Neural progenitor cell (in vitro differentiated cells): ENCODE measurements at places on chromosomes 16 and 17. TPM values are rescaled to one million over a fixed set of nuclear protein-coding genes. Genes with fewer than 3 reads are reported as not detected.

The TBL3 gene
- 30.7 and 47.6 TPM in 2 replicates for total RNA-seq

The CLDN6 gene
- total RNA-seq, result 31.6 and 60.0 TPM in 2 replicates

The HOXB8 gene
- not detected in 2 replicates for total RNA-seq

The OR2C1 gene
- total RNA-seq, result not detected in 2 replicates

DNA sequence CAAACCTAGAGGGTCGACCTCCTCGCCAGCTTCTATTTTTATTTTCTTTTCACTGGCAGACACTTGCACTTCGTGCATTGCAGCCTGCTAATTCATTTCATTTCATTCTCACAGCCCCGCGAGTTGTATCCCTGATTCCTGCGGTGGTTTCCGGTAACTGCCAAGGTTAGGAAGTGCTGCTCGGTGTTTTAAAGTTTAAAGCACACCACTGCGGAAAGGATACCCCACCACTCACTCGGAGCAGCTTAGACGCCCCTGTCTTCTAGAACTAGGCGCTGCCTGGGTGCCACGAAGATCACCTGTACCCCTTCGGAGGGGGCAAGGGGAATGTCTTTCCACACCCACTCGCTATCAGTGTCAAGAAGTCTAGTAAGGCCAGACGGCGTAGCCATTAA lies 509 bp downstream of the CNEP1R1 start:
- H3K4me1 ChIP-seq, result peaks cover 20% of the 10 kb centered on the region
- no peaks in the 10 kb centered on the region for H3K27me3 ChIP-seq
- no peak for DNase-seq
- peaks cover 14% of the 10 kb centered on the region for H3K36me3 ChIP-seq
- no peak overlapping the region for H3K27ac ChIP-seq

DNA sequence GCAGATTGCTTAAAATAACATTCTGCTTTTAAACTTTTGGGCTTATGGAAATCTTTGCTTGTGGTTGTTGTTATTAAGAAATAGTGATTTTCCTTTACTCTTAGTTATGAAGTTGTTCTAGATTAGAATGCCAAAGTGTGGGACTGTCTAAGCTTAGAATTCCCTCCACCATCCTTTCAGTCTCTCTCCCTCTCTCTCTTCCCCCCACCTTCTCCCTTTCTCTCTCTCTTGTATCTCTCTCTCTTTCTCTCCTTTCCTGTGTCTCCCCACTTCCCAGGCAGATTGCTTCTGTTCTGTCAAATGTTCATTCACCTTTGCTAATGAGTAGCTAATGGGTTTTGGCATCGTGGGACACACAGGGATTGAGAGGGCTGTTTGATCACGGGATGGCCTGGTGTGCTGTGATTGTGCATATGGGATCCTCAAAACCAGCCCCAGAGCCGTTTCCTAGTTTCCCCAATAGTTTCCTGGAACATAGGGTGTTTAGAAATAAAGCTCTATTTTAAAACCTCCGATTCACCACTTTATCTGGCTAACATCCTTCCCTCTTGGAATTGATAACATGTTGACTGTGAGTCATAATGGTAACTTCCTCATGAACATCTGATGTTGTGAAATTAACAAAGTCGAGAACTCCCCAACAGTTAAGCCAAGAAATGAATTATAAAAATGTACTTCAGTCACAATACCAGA lies 502.6 kb downstream of the TMEM114 start:
- H3K27ac ChIP-seq, result no peak overlapping the region
- no peaks in the 10 kb centered on the region for H3K36me3 ChIP-seq
- H3K4me1 ChIP-seq, result no peaks in the 10 kb centered on the region
- H3K27me3 ChIP-seq, result no peaks in the 10 kb centered on the region

- H3K36me3 ChIP-seq, result no peaks in the 10 kb centered on the region
- DNase-seq, result no peak
- H3K4me3 ChIP-seq, result no peak overlapping the region
- no peaks in the 10 kb centered on the region for H3K27me3 ChIP-seq
- no peaks in the 10 kb centered on the region for H3K4me1 ChIP-seq
These were observed 72.8 kb upstream of the MED9 start for GRCh38 chr17:17403899-17404576.

DNA sequence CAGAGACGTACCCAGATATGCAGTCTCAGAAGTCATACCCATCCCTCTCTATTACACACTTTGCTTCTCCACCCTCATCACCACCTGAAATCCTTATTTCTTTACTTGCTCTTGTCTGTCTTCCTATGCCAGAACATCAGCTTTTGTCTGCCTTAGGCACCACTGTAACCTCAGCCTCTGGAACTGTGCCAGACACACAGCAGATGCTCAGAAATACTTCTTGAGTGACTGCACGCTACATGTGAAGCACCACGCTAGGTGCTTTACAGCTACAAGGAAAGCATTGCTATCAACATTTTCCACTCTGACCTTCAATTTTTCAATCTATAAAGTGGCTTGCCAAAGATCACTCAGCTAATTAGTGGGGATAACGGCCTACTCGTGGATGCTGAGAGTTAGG lies 226.8 kb downstream of the CHD9NB start:
- H3K27ac ChIP-seq, result no peak overlapping the region
- H3K4me1 ChIP-seq, result peaks cover 8% of the 10 kb centered on the region
- no peaks in the 10 kb centered on the region for H3K36me3 ChIP-seq
- H3K4me3 ChIP-seq, result no peak overlapping the region
- H3K27me3 ChIP-seq, result no peaks in the 10 kb centered on the region

DNA sequence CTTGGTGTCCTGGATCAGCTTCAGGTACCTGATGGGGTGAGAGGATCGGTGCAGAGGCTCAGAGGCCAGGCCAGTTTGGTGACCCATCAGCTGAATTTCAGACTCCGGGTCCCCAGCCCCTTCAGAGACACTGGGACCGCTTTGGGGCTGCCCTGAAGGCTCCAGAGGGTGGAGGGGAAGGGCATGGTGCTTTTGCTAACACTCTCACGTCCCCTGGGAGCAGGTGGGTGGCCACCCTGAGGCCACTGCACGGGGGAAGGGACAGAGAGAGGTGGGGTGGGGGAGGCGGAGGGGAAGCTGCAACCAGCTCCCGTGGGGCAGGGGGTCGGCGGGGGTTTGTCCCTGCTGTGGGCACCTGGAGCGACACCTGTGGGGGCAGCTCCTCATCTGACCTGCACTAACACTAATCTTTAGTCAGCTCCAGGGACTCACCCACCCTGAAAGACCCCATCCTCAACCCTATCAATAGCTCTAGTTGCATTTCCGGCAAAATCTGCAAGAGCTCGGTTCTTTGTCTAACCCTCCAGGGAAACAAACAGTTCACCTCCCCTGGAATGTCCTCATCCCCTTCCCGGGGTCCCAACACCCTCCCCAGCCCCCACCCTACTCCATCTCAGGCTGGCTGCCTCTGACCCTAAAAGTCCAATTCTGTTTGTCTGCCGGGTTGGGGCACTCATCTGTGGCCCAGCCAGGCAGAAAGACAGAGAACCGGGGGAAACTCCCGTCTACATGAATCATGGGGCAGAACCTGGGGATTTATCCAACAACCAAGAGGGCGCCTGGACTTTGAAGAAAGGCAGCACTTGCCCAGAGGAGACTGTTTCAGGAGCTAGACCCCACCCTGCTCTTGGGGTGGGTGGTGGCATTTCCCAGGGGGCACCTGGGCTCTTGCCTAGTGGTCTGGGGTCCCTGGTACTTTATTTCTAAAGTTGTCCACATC lies 91.9 kb upstream of the CBX4 start:
- peak; percentile 46 for DNase-seq
- H3K36me3 ChIP-seq, result no peaks in the 10 kb centered on the region
- peaks cover 16% of the 10 kb centered on the region for H3K4me1 ChIP-seq
- no peak overlapping the region for H3K27ac ChIP-seq
- peaks cover 60% of the 10 kb centered on the region for H3K27me3 ChIP-seq

GRCh38 chr17:61349350-61349749 lies 50.3 kb upstream of the TBX2 start:
- DNase-seq, result no peak
- H3K27ac ChIP-seq, result no peak overlapping the region
- H3K4me3 ChIP-seq, result no peak overlapping the region
- H3K36me3 ChIP-seq, result no peaks in the 10 kb centered on the region

DNA sequence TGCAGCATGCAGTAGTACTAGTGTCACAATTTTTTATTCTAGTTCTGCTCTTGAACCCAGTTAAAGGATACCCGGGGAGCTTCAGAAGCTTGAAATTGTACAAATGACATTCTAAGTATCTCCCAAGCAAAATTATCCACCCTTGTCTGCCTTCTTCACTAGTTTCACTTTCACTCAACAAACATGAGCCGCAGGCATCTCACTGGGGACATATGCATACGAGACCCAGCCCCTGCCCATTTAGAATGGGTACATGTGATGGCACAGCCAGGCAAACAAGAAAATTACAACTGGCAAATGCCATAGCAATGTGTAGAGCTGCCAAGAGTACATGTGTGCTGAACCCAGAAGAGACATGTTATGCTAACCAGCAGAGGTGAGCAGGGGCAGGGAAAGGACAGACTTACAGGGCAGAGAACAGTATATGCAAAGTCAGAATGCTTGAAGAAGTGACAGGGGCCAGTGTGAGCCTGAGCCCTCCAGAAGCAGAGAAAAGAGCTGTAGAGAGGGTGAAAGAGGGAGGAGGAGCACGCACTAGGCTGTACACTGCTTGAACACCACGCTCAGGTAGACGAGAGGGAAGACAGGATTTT lies 8.3 kb downstream of the GINS2 start:
- no peaks in the 10 kb centered on the region for H3K36me3 ChIP-seq
- peaks cover 5% of the 10 kb centered on the region for H3K4me1 ChIP-seq
- no peak overlapping the region for H3K4me3 ChIP-seq
- no peak overlapping the region for H3K27ac ChIP-seq

DNA sequence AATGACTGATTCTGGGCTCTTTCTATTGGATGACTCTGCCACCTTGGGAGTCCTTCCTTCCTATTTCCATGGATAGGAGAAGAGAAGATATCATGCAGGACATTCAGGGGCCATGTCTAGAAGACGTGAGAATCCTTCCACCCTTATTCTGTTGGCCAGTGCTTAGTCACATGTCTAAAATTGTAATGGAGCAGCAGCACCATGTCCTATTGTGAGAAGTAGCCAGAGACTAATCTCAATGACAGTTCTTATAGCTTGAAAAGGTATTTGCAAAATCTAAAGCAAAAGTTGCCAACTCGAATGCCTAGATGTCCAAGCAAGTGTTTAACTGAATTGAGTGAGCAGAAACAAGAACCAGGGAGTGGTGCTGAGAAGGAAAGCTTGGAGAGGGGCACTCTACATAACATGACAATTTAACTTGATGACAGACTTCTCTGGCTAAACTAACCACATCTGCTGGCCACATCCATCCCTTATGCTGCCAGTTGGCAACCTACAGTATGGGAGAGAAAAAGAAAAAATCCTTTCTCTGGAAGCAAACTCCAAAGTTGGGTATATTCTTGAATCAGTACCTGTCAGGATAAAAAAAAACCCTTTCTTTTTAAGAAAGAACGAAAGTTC lies 225.7 kb downstream of the CDH13 start:
- no peak overlapping the region for H3K4me3 ChIP-seq
- H3K27ac ChIP-seq, result no peak overlapping the region
- no peaks in the 10 kb centered on the region for H3K27me3 ChIP-seq
- no peaks in the 10 kb centered on the region for H3K36me3 ChIP-seq
- H3K4me1 ChIP-seq, result no peaks in the 10 kb centered on the region

- peaks cover 31% of the 10 kb centered on the region for H3K4me1 ChIP-seq
- no peak overlapping the region for H3K27ac ChIP-seq
- H3K27me3 ChIP-seq, result peaks cover 100% of the 10 kb centered on the region
- H3K4me3 ChIP-seq, result peak overlapping the region; percentile 64
- peak; percentile 42 for DNase-seq
These were observed 1.1 kb downstream of the IRX6 start for GRCh38 chr16:55325080-55325447.

DNA sequence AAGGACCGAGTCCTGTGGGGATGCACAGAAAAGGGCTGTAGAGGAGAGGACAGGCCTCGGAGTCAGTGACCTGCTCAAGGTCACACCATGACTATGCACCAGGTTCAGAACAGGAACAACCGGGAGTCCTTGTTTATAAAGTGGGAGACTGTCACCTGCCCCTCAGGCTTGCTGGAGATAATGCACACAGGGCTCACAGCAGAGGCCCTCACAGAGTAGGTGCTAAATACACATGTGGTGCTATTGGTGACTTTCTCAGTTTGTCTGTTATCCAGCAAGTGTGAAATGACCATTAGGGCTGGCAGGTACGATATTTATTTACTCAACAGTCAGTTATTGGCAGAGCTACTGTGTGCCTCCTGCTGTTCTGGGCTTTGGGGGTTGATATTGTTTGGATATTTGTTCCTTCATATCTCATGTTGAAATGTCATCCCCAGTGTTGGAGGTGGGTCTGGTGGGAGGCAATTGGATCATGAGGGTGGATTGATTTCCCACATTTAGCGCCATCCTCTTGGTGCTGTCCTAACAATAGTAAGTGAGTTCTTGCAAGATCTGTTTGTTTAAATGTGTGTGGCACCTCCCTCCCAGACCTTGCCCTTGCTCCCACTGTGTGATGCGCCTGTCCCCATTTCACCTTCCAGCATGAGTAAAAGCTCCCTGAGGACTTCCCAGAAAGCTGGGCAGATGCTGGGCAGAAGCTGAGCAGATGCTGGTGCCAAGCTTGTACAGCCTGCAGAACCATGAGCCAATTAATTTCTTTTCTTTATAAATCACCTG lies 162.1 kb upstream of the MPHOSPH6 start:
- H3K27ac ChIP-seq, result no peak overlapping the region
- no peak for DNase-seq
- peaks cover 13% of the 10 kb centered on the region for H3K4me1 ChIP-seq
- no peak overlapping the region for H3K4me3 ChIP-seq
- no peaks in the 10 kb centered on the region for H3K27me3 ChIP-seq
- no peaks in the 10 kb centered on the region for H3K36me3 ChIP-seq

DNA sequence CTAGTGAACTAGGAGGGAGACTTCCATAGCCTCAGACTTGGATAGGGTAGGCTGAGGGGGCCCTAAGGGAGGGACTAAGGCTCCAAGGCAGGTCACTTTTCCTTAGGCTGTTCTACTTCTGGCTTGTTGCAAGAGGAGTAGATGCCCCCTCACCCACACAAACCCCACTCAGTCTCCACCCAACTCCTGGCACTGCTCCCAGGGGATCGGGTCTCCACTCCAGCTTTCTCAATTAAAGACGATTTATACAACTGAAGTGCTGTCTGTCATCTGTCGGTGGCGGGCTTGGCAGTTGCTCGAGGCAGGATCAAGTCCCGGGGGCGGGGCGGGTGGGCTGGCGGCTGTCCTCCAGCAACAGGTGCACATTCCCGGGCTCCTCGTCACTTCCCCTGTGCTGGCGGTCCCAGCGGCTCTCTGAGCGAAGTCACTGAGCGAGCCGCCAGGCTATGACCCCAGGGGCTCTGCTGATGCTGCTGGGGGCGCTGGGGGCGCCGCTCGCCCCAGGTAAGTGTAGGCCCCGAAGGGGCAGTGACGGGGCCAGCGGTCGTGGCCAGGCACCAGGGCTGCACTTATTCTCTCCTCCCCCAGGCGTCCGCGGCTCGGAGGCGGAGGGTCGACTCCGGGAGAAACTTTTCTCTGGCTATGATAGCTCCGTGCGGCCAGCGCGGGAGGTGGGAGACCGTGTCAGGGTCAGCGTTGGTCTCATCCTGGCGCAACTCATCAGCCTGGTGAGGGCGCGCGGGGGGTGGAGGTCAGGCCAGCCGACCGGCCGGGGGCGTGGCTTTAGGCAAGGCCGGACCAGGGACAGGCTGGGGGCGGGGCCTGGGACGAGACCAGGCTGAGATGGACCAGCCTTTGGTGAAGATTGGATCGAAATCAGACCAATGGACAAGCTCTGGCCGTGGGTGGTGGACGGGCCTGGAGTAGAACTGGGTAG lies at the start of gene CHRNB1:
Gene CHRNB1, plus strand, starts transcription at position 380 of the 937 bp plus-strand sequence. Its CDS starts 67 bp downstream, at position 447.
- peaks cover 37% of the 10 kb centered on the region for H3K27me3 ChIP-seq
- no peak within 1 kb of the TSS for H3K27ac ChIP-seq
- H3K4me3 ChIP-seq, result peak within 1 kb of the TSS; percentile 71
- H3K36me3 ChIP-seq, result no peaks in the 10 kb centered on the region
- peak; percentile 96 for DNase-seq
- H3K4me1 ChIP-seq, result peaks cover 9% of the 10 kb centered on the region
